ENCODE measurements at places on chromosomes 7 and 10. TPM values are rescaled to one million over a fixed set of nuclear protein-coding genes. Genes with fewer than 3 reads are reported as not detected.

- no peak for DNase-seq
These were observed 267.2 kb upstream of the LRGUK start for GRCh38 chr7:133859871-133860450.

The MALSU1 gene
- 96.9 TPM for polyA plus RNA-seq

GRCh38 chr10:35605191-35605590 lies at the start of gene GJD4:
TSS of gene GJD4 (plus strand) at chr10:35605341. CDS start at chr10:35605568, 227 bp downstream.
- no peak for DNase-seq

The FAM3C gene
- 36.0 TPM for polyA plus RNA-seq

- no peak for DNase-seq
These were observed 109.5 kb upstream of the LAMB4 start for GRCh38 chr7:108239501-108240225.

The NPC1L1 gene
- not detected for polyA plus RNA-seq

The IDI1 gene
- polyA plus RNA-seq = 136 TPM

- DNase-seq = peak; percentile 80
These were observed 44.9 kb downstream of the SMURF1 start for GRCh38 chr7:99098824-99099498.

The GNAT3 gene
- polyA plus RNA-seq = not detected

The LIPJ gene
- not detected for polyA plus RNA-seq

GRCh38 chr10:11050301-11051287 lies 32.9 kb downstream of the CELF2 start:
- DNase-seq = no peak

Measured in foreskin keratinocyte (primary cell).